ENCODE measurements at places on chromosomes 5 and 9.

DNA sequence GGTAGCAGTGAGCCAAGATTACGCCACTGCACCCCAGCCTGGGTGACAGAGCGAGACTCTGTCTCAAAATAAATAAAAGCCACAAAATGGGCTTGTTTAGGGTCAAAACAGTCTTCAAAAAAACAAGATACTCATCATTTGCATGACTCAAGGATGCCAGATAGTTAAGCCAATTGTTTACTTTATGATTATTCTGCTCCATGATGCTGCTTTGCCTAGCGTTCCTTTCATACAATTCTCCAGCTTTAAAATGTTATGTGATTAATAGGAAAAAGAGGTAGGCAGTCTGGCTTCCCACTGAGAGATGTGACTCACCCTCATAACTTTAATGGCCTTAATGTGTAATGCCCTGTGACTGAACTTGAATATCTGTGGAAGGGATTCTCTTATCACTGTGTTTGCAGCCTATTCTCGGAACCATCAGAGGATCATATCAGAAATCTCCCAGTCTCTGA is 364.6 kb upstream of the TRPC7 start:
- DNase-seq = peak; percentile 44

DNA sequence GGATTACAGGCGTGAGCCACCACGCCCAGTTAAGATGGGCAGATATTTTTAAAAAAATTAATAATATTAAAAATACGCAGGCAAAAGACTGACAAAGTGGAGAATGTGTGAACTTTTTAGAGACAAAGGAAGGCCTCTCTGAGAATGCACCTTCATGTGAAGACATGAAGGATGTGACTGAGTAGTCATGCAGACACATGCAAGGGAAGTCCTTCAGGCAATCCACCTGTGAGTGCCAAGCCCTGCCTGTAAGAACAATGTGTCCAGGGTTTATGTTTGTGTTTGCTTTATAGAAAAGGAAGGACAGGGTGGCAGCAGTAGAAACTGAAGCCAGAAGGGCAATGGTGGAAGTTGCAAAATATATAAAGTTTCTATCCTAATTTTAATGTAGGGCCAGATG is 169.2 kb downstream of the EDIL3 start:
- no peak for DNase-seq

DNA sequence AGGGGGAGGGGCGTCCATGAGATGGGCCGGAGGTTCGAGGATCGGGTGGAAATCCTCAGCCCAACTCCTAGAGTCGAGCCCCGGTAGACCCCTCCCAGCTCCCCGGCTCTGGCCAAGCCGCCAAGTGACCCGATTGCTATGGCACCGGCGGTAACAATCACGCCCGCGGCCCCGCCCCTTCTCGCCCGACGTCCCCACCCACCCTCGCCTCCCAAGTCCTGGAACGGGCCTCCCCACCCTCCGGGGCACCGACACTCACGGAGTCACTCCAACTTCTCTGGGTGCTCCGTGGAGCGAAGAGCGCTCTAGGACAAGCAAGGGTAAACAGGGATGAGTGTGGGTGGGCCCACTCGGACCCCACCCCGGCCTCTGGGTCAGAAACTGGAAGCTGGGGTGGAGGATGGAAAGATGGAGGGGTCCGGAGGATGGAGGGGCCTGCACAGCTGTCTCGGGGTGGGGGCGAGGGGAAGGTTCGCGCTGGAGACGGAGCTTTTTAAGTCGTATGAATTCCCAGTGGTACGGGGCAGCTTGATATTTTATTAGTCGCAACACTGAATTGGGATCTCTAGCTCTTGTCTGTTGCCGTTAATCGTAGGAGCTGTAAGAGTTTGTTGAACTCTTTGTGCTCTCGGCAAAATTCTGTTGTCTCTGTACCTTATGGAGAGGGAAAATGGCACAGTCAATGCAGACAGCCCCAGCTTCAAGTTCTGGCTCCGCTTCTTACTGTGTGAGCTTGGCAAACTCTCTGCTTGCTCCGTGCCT is at the start of gene SPACA9:
Gene SPACA9 (plus strand): TSS at position 204 of the 762 bp plus-strand sequence. CDS start 5,050 bp downstream, outside the sequence.
- peak; percentile 55 for DNase-seq

DNA sequence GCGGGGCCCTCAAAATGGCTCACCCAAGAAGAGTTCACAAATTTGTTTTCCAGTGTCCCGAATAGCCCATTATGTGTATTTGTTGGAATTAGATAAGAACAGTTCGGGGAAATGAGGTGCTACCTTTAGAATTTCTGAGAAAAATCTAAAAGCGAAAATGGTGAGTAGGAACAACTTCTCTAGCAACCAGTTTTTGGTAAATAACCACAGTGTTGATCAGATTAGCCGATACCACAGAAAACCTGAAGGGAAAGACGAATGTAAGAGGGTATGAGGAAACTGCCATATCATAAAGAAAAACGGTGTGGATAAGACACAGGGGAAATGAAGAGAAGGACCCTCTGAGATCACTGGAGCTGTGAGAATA is 31.0 kb downstream of the ADAM19 start:
- DNase-seq = no peak

DNA sequence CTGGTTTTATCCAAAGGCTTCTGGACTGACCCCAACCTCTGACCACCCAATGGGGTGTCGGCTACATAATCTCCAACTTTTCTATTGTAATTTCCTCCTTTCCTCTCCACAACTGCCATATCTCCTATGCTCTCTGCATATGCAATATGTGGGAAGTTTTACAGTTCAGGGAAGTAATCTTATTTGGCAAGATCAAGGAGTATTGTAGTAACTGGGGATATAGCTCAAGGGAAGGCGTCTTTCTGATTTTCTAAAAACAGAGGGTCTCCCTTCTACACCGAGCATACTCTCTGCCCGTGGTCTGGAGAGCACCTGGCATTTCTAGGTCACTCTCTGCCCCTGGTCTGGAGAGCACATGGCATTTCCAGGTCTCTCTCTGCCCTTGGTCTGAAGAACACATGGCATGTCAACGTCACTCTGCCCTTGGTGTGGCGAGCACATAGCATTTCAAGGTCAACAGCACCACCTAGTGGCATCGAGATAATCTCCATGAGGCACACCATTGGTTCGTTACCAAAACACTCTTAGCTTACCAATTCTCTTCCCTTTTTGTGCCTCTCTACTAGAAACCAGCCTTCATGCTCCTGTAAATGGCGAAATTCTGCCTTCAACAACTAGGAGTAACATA is 616.4 kb upstream of the NUDT12 start:
- no peak for DNase-seq

DNA sequence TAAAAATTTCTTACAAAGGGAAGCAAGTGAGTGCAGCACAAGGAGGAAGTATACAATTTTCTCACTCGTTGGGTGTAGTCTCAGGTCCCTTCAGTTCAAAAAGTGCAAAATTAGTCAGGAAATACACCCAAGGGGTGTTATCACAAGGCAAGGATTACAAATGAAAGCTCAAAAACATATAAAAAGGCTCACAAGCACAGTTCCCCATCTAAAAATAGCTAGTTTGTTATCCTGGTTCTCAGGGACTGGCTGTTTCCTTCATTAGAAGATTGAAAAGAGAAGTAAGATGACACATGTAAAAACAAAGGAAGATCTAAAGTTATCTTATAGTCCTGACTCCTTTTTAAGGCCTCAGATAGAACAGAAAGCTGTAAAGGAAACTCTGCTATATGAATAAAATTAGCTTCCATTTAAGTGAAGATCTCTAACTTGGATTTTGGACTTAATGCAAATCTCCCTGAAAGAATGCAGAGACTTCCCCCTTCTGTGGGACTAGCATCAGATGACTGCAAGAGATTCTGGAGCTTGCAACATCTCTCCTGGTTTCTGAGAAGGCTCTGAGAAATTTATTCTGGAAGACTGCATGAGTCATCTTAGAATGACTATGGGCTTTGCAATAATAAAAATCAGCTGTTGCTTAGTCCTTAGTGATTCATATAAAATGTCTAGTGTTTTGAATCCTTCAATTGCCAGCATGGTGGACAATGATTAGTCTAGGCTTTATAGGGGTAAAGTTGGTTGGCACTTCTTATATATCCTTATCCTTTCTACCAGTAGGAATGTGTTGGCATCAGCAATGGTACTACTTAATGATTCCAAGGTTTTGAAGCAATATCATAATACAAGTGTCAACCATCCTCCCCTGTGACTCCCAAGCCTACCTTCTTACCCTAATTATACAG is 25.4 kb downstream of the DAB2 start:
- no peak for DNase-seq

DNA sequence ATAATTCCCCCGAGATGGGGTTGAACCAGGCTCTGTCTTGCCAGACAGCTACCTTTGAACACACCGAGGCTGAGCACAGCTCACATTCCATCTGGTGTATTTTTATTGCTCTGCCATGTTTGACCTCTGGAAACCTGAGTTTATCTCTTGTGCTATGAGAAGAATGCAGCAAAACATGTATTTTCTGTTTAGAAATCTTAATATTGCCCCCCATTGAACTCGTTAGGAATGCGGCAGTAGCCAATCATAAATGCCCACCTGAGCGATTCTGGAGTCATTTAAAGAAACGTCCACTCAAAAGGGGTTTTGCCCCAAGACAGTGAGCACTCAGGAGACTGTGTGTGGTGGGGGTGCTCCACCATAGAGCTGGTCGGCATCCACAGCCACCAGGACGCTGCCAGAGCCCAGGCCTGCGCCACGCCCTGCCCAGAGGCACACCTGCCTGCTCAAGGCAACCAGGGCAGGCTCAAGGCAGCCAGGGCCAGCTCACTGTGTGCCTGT is 26.9 kb downstream of the FGD3 start:
- DNase-seq = no peak

DNA sequence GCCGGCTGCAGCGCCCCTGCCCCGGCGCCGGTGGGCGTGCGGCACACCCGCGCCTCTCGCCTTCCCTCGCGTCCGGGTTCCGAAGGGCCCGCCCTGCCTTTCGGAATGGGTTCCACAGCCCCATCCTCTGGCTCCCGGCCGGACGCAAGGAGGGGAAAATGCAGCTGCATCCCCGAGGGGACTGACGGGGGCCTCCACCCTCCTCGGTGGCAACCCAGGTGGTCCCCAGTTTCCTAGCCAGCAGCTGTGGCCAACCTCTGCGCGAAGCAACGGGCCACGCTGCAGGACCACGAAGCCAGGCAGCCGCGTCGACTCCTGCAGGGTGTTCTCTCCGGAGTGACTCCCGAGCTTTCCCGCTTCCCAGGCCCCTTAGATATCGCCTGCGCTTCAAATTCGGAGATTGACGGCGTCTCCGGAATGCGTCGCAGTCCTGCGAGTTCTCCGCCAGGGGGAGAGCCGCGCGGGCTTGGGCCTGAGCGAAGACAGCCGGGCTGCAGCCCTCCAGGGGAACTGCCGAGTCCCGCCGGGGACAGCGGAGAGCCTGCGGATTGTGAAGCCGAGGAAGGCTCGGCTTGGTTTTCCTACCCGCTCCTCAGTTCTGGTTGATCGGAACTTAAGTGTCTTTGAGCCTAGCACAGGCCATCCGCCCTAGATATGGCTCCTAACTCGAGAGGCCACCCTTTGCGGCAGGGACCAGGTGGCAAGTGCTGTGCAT is 582 bp upstream of the APBA1 start:
- DNase-seq = peak; percentile 92

GRCh38 chr5:97728920-97729319 is 545.9 kb upstream of the RIOK2 start:
- DNase-seq = no peak

GRCh38 chr5:150619359-150620230 is 20.9 kb upstream of the SYNPO start:
- no peak for DNase-seq

- no peak for DNase-seq
Observed at GRCh38 chr9:33270146-33270545, 5.3 kb downstream of the CHMP5 start.

GRCh38 chr9:2662496-2662895 is 40.9 kb downstream of the VLDLR start:
- no peak for DNase-seq
